ENCODE measurements at places on chromosomes 3 and 15.

GRCh38 chr3:29557186-29557585 is 276.3 kb downstream of the RBMS3 start:
- DNase-seq = no peak

- no peak for DNase-seq
Measured at GRCh38 chr3:140494970-140495369, 182.9 kb upstream of the TRIM42 start.

GRCh38 chr15:52626671-52627369 is 52.4 kb downstream of the ATOSA start:
- no peak for DNase-seq

GRCh38 chr3:79368403-79368802 is 399.4 kb downstream of the ROBO1 start:
- DNase-seq = no peak

DNA sequence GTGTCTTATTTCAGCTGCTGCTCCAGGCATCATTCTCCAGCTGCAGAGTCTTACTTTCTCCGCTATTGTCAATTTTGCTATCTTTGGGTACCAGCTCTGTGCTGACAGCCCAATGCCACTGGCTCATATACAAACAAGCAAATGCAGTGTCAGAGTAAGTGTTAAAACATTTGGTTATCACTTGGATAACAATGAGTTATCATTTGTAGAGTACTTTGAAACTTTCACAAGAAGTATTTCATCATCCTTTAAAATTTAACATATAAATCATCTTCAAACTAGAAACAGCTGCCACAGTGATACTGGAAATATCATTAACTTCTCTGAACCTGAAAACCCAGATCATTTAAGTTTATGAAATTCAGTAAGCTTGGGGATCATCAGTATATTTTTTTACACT is 13.8 kb downstream of the TSPAN3 start:
- DNase-seq = no peak

- DNase-seq = no peak
Measured at GRCh38 chr3:68631850-68632545, 300.3 kb downstream of the TAFA4 start.

- no peak for DNase-seq
Measured at GRCh38 chr3:66642484-66642883, 141.7 kb upstream of the LRIG1 start.

GRCh38 chr15:50261981-50262380 is 3.5 kb downstream of the HDC start:
- no peak for DNase-seq

DNA sequence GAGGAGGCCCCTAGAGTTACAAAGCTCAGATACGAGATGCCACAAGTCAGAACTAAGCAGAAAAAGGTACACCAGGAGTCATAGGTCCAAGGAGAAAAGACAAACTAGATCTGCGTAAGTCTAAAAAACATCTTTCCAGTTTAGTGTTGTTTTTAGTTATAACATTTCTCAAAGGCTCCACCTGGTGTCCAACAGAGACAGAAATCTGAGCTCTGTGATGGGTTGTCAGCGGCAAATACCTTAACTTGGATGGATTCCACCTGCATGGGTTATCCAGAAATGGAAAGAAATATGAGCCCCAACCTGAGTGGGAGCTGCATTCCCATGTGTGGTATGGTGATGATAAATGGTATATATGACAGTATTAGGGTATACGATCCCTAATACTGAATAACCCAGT is 238.6 kb upstream of the CHRM5 start:
- no peak for DNase-seq

DNA sequence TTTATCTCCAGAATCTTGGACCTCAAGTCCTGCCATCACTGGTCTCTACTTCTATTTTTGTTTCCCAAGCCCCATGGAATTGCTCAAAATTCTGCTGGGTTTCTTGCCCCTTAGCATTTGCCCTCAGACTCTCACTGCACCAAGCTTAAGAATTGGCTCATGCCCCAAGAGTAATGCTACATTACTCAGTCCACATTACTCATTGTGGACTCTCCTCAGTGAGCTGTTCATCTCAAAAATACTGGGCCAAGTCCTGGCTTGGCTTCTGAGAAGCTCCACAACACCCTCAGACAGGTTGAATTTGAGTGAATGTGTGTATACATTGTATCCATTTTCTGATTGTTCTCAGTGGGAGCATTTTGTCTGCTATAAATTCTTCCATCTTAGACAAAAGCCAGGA is 364.4 kb upstream of the ARHGEF26 start:
- DNase-seq = no peak

DNA sequence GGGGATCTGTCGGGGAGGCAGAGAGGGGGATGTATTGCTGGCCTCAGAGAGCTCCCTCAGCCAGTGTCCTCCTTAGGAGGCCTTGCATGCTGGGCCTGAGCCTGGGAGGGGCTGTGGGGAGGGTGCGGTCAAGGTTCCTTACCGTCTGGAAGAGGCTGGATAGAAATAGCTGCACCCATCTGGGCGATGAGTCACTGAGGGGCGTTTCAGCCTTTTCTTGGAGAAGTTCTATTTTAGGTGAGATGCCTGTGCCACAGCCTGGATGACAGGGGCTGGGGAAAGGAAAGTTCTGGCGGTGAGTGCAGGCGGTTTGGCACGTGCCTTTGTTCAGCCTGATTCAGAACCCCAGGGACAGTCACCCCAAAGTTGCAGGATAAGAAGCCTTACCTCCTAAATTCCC is 35.7 kb upstream of the APEH start:
- no peak for DNase-seq

GRCh38 chr3:40232626-40233025 is 76.9 kb upstream of the EIF1B start:
- no peak for DNase-seq

- DNase-seq = no peak
Measured at GRCh38 chr3:45776301-45776595, 20.1 kb downstream of the SLC6A20 start.

DNA sequence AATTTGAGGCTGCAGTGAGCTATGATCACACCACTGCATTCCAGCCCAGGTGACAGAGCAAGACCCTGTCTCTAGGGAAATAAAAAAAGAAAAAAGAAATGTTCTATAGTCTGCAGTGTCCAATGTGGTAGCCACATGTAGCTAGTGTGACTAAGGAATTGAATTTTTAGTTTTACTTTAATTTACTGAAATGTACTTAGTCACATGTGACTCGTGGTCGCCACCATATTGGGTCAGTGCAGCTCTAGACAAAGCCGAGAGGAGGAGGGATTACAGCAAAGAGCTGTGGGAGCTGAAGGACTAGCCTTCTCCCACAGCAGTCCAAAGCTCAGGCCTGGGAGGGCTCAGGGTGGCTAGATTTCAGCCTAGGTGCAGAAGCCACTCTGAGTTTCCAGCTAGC is 65.9 kb upstream of the NTRK3 start:
- DNase-seq = no peak

GRCh38 chr3:2595486-2595885 is 496.8 kb downstream of the CNTN4 start:
- no peak for DNase-seq

DNA sequence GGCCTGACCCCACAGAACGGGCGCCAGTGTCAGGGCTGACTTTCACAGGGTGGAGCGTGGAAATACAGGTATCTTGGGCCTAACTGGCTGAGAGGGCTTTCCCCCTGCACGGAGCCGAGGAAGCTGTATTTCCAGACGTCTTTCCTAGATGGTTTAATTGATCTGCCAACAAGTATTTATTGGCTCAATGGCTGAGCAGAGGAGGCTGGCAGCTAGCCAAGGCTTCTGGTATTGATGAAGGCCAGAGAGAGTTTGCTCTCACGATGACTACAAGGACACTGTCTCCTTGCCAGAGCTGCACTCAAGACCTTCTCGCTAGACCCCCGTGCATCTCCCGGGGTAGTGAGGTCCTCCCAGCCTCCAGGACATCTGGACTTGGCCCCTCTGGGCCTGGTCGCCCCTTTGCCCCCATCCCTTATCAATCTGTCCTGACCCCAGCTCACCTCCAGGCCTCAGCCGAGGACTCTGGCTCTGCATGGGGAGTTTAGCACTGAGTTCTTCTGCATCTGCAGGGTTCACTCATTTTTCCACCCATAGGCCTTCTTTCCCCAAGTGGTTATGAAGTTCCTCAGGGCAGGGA is 20.6 kb downstream of the SPSB4 start:
- no peak for DNase-seq

DNA sequence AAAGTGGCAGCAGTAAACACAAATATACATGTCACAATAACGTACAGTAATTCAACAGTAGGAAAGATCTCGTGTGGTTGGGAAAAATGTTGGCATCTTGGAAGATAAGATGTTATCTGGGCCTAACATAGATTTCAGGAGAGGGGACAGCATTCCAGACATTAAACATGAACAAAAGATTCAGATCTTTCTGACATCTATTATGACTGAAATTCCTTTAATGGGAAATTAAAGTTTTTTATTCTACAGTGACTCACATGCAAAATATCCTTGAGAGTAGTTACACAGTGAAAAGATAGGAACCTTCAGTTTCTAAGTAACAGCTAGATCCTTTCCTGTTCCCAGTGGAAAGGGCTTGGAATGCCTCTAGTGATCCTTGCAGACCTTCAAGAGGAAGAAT is 9.2 kb downstream of the NDUFB5 start:
- no peak for DNase-seq

DNA sequence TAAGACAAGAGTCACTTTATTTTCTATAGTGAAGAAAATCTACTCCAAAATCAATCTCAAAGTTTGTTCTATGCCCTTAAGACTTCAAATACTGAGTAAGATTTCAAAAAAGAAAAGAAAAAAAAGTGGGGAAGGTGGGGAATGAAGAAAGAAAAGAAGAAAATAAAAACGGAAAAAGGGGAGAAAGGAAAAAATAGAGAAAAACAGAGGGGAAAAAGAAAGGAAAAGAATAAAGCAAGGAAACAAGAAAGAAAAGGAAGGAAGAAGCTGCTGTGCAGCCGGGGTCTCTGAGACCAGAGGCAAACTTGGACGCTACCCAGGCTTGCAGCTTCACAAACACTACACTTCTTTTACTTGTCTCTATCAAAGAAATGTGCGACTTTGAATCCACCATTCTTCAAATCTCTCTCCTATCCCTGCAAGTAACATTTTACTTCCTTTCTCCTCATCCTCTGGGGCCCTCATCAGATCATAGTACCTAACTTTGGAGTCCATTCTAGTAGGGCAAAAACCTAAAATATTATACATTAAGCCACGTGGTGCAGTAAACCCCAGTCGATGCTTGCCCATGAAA is 279.8 kb downstream of the FOXP1 start:
- no peak for DNase-seq

DNA sequence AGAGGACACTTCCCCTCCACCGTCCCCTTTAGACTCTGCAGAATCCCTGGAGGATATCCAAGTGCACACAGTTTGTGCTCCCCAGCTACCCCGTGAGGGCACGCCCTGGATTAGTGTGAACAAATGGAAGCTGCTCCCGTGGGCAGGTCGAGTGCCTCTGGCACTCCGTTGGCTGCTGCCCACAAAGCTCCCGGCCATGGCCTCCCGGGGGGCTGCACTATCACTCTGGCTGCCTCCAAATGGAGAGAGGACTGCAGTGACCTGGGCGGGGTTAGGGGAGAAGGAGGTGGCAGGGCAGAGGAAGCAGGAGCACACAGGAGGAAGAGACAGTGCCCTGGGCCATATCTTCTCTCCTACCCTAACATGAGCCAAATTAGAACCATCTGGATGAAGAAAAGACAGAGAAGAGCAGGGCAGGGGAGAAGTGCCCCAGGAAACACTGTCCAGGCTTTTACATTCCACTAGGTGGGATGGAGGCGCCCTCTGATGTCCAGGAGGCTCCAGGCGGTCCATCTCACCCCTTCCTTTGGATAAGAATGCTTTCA is 29.4 kb upstream of the ACAD9 start:
- DNase-seq = no peak

DNA sequence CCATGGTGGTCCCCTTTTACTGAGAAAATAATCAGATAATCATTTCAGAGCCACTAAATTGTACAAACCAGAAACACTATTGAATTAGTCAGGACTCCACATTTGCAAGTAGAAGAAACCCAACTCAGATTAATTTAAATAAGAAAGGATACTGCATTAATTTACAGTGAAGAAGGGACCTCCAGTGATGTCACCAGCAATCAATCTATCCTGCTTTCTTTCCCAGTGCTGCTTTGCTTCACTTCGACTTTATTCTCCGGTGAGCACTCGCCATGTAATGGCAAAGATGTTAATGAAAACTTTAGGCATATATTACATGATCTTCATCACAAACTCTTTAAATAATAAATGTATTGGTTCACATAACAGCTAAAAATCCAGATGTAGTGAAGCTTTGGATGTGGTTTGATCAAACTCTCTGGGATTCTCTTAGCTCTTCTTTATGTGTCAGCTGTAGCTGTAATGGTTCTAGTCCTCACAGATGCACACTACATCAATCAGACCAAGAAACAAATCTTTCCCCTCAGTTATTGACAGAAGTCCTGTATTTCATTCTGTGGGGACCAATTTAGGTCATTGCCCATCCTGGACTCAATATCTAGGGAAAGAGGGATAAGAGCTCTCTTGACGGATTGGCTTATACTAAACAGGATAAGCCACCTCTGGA is 14.2 kb upstream of the ZBTB20 start:
- DNase-seq = no peak

Measured in HAP-1 (cell line).